Stimulated activated CD4-positive, alpha-beta T cell treated with anti-CD3 and anti-CD28 coated beads, TNF-alpha, amount 100 ng/mL, for 4 hours (primary cell): ENCODE measurements at places on chromosomes 4 and X.

DNA sequence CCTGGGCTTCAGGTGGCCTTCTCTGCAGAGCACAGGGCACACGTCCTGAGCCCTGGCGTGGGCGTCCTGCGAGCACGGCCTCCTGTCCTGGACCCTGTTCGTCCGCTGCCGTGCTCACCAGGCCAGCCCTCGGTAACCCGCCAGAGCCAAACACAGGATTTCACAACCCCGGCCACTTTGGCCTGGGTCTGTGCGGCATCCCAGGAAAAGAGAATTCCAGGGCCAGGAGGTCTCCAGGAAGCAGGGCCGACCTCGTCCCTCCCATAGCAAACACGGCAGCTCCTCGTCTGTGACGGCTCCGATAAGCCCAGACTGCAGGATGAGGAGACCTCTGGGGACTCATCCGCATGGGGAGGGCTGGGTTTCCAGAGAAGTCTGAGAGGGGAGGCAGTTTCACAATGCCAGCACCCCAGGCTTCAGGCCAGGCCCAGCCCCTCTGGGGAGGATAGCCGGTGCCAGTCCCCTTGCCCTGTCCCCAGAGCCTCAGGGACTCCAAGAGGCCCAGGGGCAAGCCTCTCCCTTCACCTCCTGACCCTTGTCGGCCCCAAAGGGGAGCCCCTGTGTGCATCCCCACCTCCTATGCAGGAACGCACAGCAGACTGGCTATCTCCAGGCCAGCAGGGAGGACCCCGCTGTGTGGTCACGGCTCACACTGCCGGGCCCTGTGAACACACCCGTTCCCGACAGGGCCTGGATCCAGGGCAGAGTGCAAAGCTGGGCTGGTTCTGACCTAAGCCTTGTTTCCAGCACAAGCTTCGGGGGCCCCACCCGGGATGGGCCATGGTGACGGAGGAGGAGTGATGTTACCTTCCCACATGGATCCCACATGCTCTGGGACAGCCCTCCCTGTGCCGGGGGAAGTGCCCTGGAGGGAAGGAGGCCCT, 22.3 kb upstream of the HTRA3 start:
- DNase-seq = no peak

GRCh38 chr4:19684084-19684483, 567.6 kb upstream of the SLIT2 start:
- DNase-seq = no peak

DNA sequence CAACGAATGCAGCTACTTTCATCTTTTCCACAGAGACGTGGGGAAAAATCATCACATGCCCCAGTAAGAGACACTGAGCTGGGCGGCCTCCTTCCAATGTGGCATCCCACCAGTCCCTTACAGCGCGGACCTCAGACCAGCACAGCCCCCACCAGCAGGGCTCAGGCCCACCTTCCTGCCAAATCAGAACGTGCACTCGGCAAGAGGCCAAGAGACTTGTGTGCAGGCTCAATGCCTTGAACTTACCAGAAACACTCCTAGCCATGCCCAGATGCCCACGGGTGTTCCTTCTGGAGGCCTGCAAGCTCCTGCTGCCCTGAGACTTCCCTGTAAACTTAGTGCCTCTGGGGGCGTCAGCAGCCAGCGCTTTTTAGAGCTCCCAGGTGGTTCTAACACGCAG, 31.2 kb downstream of the WDR1 start:
- no peak for DNase-seq

DNA sequence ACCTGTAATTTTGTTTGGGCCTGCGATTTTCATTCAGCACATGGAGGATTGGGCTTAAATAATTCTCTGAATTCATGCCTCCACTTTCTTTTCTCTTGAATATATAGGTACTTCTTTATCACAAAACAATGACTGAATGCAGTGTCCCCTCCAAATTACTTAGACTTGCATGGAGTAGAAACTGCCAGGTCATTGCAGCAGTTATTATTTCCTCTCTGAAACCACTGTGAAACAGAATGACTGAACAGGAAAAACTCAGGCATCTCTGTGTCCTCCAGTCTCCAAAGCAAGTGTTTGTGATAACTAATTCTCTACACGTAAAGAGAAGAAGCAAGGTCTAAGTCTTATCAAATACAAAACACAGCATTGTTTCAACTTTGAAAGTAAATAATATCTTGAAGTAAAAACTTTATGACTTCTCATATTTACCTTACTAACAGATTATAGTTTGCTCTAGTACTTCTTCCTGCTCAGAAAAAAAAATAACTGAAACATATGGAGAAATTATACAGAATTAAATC, 144.5 kb upstream of the DIAPH2 start:
- no peak for DNase-seq
